ENCODE measurements at places on chromosomes 3 and 15. TPM values are rescaled to one million over a fixed set of nuclear protein-coding genes. Genes with fewer than 3 reads are reported as not detected.

The LRRC34 gene
- polyA plus RNA-seq, result 0.92 TPM

The STRA6 gene
- 3.3 TPM for polyA plus RNA-seq

The SLC7A14 gene
- polyA plus RNA-seq, result 0.11 TPM

The WDR72 gene
- 0.04 TPM for polyA plus RNA-seq

The TBC1D2B gene
- 47.3 TPM for polyA plus RNA-seq

The PP2D1 gene
- not detected for polyA plus RNA-seq

The ITGA11 gene
- polyA plus RNA-seq, result 0.56 TPM

The ONECUT1 gene
- 6.5 TPM for polyA plus RNA-seq

All from adipose tissue (tissue), 3 donors.